ENCODE measurements at places on chromosomes 7 and 10.
A peak's percentile ranks its signal among the peaks of the same experiment; 100 is the strongest.

GRCh38 chr7:48083114-48083830 lies 5.8 kb upstream of the UPP1 start:
- DNase-seq = peak; percentile 65

GRCh38 chr10:44198096-44198779 lies 186.7 kb downstream of the CXCL12 start:
- peak; percentile 38 for DNase-seq

DNA sequence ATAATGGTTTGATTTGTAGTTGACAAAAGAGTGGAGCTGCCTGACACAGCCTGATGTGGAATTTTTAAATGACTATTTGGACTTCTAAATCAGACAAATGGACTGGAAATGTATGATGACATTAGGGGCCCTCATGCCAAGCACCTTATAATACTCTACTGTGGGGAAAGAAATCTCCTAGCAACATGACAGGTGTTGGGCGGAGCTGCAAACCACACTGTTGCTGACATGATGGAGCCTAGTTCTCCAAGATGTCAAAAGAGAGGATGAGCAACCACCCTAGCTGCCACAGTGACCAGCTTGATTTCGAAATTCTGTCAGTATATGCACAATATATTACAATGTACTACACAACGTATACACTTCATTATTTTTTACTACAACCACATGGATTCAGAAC lies 65.8 kb downstream of the RHOBTB1 start:
- DNase-seq = no peak

DNA sequence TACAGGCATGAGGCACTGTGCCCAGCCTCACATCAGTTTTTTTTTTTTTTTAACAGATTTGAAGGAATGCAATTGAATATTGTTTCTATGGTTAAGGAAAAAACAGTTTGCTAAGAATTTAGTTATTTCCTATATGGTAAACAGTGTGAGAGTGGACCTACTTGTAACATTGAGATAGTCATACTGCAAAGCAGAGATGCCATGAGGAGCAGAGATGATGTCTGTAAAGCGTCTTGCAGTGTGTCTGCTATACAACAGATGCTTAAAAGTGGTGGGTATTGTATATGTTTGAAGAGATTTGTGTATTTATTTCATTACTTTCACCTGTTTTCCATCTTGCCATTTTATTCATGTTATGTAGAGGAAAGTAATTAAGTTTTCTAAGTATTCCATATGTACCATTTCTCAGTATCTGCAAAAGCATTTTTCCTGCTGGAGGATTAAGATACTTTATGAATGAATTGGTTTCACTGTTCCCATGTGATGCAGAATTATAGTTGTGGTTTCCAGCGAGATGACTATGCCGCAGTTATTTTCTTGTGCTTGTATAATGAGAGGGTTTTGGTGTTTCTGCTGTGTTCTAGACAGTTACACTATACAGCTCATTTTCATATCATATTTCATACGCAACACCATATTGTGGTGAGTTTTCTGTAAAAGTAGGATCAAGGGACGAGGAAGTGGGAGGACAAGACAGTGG lies 26.6 kb downstream of the TET1 start:
- no peak for DNase-seq

DNA sequence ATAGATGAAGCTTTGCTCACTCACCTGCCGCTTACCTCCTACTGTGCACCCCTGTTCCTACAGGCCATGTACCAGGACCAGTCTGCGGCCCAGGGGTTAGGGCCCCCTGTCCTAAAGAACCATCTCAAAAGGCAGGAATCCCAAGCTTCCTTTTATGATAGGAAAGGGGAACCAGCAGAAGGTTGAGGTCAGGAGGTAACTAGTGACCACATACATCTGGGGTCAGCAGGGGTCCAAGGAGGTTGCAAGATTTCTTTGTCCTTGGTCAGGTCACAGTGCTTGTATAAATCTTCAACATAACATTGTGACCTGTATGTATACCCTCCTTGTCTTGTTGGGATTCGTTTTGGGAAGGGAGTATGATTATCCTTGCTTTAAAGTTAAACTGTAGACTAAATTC lies 73.8 kb downstream of the OAT start:
- no peak for DNase-seq

- peak; percentile 6 for DNase-seq
These were observed 36.9 kb upstream of the PTF1A start for GRCh38 chr10:23155169-23155568.

GRCh38 chr10:4260483-4261124 lies 475.6 kb upstream of the KLF6 start:
- DNase-seq = peak; percentile 52

DNA sequence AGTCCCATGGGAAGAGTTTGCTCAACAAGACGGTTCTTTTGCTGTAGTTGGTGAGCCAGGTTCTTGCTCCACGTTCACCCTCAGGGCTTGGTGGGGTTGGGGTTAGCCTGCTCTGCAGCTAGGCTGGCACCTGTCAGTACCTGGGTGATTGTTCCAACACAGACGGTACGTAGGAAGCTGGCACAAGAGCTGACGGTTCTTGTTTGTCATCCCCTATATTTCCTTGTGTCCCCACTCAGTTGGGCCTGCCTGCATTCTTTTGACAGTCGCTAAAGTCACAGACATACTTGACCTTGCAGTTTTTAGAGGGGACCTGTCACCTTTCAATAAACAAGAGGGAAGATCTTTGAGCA lies 40.2 kb upstream of the SYPL1 start:
- DNase-seq = no peak

GRCh38 chr7:140621401-140622021 lies 19.1 kb downstream of the DENND2A start:
- DNase-seq = peak; percentile 63

DNA sequence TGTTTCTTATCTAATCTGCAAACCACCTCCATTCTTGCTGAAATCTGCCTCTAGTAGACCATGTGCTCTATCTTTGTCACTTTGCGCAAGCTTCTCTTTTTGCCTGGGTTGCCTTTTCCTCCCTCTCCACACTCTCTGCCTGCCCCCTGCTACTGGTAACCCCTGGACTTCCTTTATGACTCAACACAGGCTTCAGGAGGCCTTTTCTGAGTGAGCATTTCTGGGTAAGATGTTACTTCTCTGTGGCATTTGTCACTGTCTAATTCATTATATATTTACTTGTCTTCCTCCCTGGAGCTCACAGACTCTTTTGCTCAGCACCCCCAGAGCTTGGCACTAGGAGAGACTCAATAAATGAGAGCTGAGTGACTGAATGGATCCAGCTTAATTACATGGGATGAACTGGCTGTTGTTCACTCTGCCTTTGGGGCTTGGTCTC lies 8.4 kb downstream of the GOLGA7B start:
- no peak for DNase-seq

DNA sequence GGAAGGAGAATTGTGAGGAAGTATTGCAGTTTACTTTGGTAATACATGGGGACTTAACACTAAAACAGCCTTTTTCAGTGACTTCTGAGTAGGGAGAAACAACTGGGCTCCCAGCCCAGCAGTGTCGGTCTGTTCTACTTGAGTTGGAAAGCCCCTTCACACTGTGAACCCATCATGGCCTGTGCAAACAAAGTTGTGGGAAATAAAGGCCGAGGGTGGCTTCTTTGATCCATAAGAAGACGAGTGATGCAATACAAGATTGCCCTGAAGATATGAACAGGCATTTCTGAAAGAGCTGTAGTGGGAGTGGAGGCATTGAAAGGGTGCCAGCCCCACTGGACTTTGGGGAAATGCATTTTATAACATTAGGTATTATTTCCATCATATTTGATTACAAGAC lies 28.3 kb downstream of the C10orf120 start:
- no peak for DNase-seq

- DNase-seq = no peak
These were observed 300.8 kb downstream of the SDHAF3 start for GRCh38 chr7:97418312-97418711.

All from AG10803 (cell line).